Placental pericyte (primary cell): ENCODE measurements at places on chromosomes 7 and 10. TPM values are rescaled to one million over a fixed set of nuclear protein-coding genes. Genes with fewer than 3 reads are reported as not detected.

CD36 gene
- total RNA-seq, result 1.4 and 8.8 TPM in 2 replicates

GBX1 gene
- not detected in 2 replicates for total RNA-seq

GPR85 gene
- 0.44 and 1.0 TPM in 2 replicates for total RNA-seq

CCDC71L gene
- 31.5 and 35.5 TPM in 2 replicates for total RNA-seq

FGL2 gene
- total RNA-seq, result 0.14 and 0.44 TPM in 2 replicates

FAM25A gene
- total RNA-seq, result not detected in 2 replicates

MRLN gene
- total RNA-seq, result not detected in 2 replicates

AOAH gene
- not detected in 2 replicates for total RNA-seq

AHR gene
- 114 and 167 TPM in 2 replicates for total RNA-seq

OR2AE1 gene
- total RNA-seq, result 0.66 TPM in 1 of 2 replicates, not detected in the other

PPP1R17 gene
- total RNA-seq, result not detected in 2 replicates

MRPS17 gene
- total RNA-seq, result 9.0 and 10.9 TPM in 2 replicates

C7orf57 gene
- under 0.01 TPM in 1 of 2 replicates, not detected in the other for total RNA-seq

ARPC1B gene
- 399 and 536 TPM in 2 replicates for total RNA-seq

SPDYE1 gene
- not detected in 2 replicates for total RNA-seq

SMO gene
- total RNA-seq, result 1.3 and 4.2 TPM in 2 replicates

SAP25 gene
- 0.72 TPM in 1 of 2 replicates, not detected in the other for total RNA-seq

GJD4 gene
- not detected in 2 replicates for total RNA-seq

ZNF425 gene
- total RNA-seq, result 1.6 and 3.9 TPM in 2 replicates

SLC13A1 gene
- not detected in 2 replicates for total RNA-seq

MYPN gene
- total RNA-seq, result 0.22 and 1.3 TPM in 2 replicates

RAPGEF5 gene
- 0.29 and 0.44 TPM in 2 replicates for total RNA-seq

GPR146 gene
- 0.14 and 2.8 TPM in 2 replicates for total RNA-seq

CADPS2 gene
- total RNA-seq, result 7.7 and 19.9 TPM in 2 replicates

DNAJC12 gene
- total RNA-seq, result 0.29 and 0.44 TPM in 2 replicates

SFRP4 gene
- 0.14 TPM in 1 of 2 replicates, not detected in the other for total RNA-seq

HOXA6 gene
- total RNA-seq, result 0.22 and 4.3 TPM in 2 replicates

UTF1 gene
- not detected in 2 replicates for total RNA-seq

NPC1L1 gene
- total RNA-seq, result under 0.01 TPM in 1 of 2 replicates, not detected in the other

COL26A1 gene
- total RNA-seq, result not detected in 2 replicates

KCNH2 gene
- total RNA-seq, result 0.22 TPM in 1 of 2 replicates, not detected in the other

CDC14C gene
- not detected in 2 replicates for total RNA-seq

GIMAP8 gene
- total RNA-seq, result under 0.01 TPM in 1 of 2 replicates, not detected in the other

LIPM gene
- total RNA-seq, result not detected in 2 replicates

C7orf33 gene
- not detected in 2 replicates for total RNA-seq

HKDC1 gene
- total RNA-seq, result 0.14 and 2.6 TPM in 2 replicates

SLC26A3 gene
- not detected in 2 replicates for total RNA-seq

MMRN2 gene
- total RNA-seq, result 0.88 and 2.0 TPM in 2 replicates

ADCYAP1R1 gene
- total RNA-seq, result not detected in 2 replicates

IFIT1B gene
- not detected in 2 replicates for total RNA-seq

PAX4 gene
- total RNA-seq, result not detected in 2 replicates
